ENCODE measurements at places on chromosomes 12 and 14.

GRCh38 chr14:94926176-94926575, 156.3 kb upstream of the GSC start:
- DNase-seq, result no peak

GRCh38 chr14:61176686-61177085, 104.5 kb downstream of the TMEM30B start:
- no peak for DNase-seq

- DNase-seq, result no peak
Observed at GRCh38 chr12:12612358-12612757, 682 bp downstream of the CREBL2 start.

- no peak for DNase-seq
Observed at GRCh38 chr14:100092832-100093231, 27.6 kb downstream of the EVL start.

DNA sequence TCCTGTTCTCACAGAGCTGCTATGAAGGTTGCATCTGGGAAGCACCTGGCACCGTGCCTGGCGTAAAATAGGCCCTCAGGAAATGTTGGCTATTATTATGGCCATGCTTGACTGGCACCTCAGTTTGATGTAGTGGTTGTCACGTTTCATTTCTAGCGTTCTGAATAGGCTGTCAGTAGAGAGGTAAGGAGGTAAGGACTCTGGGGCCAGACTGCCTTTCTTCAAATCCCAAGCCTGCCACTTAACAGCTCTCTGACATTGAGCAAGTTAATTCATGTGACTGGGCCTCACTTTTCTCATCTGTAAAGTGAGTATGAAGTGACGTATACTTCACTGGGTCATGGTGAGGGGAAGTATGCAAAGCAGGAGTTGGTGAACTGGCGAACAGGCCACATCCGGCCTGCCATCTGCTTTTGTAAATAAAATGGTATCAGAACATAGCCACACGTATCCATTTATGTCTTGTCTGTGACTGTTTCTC, 196.2 kb downstream of the CACNA1C start:
- no peak for DNase-seq

DNA sequence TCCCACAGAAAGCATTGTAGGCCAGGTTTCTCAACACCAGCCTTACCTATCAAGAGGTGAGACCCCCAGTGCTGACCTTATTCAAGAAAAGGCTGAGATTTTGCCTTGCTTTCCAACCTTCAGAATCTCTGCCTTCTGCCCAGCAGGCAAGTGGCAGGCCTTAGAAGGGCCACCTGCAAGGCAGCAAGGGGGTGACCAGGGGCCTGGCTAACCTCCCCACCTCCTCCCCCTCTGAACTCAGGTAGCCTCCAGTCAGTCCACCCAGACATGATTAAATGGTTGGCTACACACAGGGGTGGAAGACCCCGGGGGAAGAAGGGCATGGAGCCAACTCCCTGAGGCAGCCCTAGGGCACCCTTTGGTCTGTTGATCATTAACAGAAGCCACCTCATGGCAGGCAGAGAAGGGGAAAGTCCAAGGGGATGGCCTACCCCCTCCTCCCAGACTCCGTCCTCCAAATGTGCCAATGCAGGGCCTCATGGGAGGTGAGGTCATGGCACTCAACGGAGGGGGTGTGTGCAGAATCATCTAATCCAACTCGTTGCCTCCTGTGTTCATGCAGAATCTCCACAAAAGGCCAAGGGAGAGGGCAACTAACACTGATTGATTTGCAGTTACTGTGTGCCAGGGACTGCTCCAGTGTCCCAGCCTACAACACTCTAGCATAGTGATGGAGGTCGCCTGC, 8.5 kb downstream of the ZFP36L1 start:
- DNase-seq, result no peak

DNA sequence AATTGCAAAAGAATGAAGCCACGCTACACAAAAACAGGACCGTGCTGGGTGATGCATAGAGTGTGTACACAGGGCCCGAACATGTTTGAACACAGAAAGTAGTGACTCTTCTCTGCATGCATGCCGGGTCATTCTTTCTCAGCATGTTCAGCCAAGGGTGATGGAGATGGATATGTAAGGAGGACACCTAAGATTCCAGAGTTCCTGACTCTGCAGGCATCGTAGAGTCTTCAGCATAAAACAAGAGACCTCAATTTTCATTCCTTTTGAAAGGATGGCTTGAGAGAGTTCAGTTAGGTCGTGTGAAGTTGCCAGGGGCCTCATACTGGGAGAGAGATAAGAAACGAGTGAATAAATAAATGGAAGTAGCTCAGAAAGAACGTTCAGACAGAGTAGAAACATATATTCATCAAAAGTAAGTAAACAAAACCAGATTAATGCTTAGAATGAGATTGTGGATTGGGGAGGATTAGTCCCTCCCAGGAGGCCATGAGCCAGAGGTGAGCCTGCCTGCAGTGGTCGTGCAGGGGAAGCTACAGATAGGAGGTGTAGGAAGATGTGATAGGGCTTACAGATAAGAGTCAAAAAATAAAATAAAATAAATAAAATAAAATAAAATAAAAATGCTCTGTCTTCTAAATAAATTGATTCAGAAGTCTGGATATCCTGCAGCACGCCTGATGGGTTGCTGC, 27.6 kb upstream of the SEL1L start:
- no peak for DNase-seq

DNA sequence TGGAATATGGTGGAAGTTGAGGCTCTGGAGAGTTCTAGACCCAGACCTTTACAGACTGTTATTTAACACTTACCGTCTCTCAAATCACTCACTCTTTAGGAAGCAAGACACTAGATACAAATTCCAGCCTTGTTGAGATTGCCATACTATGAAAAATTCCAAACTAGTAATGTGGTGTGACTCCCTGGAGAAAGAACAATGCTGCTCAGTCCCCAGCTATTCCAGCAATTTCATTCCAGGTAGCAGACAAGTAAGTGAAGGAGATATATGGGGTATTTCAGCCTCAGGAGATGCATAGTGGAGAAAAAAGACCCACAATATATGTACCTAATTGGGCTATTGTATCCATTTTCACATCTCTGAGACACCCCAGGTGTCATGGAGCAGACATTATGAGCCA, 678.9 kb upstream of the LMO3 start:
- no peak for DNase-seq

GRCh38 chr14:45426685-45427282, 173.8 kb upstream of the MIS18BP1 start:
- DNase-seq, result no peak

DNA sequence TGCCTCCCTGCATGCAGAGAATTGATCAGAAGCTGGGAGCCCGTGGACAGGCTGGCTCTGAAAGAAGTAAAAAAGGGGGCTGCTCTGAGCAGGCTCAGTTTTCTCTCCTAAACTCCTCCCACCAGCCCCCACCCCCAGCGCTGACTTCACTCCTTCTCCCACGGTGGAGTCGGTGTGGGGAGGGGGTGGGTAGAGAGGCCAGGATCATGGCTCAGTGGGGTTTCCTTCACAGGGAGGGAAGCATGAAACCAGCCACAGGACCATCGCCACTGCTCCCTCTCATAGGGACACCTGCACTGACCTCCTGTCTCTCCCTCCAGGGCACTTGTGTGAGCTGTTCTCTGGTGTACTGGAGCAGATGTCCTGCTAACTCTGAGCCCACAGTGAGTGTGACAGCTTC, 78.9 kb downstream of the STAB2 start:
- no peak for DNase-seq

GRCh38 chr12:108218921-108219320, 89.8 kb downstream of the WSCD2 start:
- no peak for DNase-seq

GRCh38 chr12:39297891-39298290, 145.0 kb downstream of the KIF21A start:
- no peak for DNase-seq

GRCh38 chr12:57080855-57081254, 2.3 kb upstream of the NEMP1 start:
- DNase-seq, result no peak

DNA sequence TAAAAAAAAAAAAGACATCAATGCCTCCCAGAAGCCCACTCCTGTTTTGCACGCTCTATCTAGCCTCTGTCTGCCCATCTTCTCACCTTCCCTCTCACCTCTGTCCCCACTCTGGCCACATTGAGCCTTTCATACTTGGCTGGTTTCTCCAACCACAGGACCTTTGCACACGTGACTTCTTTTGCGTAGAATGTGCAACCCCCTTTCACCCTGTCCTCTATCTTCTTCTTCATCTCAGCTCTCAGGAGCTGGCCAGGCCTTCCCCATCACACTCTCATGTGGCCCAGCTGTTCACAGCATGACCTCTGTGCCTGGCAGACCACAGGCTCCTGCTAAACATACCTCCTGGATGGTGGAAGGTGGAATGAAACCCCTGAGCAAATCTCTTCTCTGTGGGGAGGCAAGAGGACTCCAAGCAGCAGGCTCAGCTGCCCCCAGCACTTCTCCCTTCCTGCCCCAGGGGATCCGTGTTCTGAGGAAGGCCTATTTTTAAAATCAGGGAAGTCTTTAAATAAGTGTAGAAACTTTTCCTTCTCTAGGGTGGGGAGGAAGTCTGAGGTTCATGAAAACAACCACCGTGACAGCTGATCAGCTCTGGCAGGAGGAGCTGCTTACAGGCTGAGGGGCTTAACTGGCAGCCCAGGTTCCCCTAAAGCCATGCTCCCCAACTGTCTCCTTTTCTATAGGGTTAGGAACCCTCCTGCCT, 11.6 kb downstream of the HVCN1 start:
- no peak for DNase-seq

GRCh38 chr14:68800953-68801352, 8.1 kb upstream of the ZFP36L1 start:
- no peak for DNase-seq

DNA sequence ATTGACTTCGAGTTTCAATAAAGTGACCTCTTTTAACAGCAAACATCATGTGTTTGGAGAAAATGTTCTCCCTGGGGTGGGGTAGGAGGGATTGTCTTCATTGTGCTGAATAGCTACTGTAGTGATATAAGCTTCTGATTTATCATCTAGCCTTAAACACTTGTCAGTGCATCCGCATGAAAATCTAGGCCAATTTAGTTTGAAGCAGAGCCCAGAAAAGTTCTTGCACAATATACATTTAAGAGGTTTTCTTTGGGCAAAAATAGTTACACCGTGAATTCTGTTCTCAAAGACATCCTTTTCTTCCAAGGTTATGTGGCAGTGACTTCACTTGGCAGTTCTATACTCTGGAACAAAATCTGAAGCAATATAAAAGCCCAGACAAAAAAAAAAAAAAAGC, 136.0 kb upstream of the IFNG-AS1 start:
- no peak for DNase-seq

DNA sequence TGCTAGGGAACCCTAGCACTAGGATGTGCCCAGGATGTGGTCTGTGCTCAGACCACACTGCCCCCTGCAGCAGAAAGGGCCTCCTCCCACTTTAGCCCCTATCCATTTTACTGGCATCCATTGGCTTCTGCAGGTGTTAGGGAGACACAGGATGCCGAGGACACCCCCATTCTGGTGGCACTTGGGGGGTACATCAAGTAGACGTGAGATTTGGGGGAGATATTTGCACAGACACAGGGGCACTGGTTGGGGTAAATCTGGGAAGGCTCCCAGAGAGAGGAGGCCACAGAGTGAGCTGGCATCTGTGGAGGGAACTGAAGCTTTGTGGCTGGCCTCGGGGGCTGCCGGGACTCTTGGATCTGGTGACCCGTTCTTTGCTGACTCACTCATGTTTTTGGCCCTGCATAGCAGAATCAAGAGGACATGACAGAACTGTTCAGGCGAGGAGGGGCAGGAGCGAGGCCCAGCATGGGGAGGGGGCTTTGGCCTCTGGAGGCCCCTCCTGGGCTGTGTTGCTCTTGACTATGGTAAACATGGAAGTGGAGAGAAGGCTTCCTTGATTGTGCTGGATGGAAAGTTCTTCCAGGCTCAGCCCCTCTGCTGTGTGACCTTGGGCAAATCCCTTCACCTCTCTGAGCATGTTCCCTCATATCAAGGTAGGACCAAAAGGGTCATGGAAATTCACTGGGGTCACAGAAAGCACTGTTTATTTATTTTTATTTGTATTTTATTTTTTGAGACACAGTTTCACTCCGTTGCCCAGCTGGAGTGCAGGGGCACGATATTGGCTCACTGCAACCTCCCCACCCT, 1.8 kb downstream of the PLBD2 start:
- DNase-seq, result no peak

DNA sequence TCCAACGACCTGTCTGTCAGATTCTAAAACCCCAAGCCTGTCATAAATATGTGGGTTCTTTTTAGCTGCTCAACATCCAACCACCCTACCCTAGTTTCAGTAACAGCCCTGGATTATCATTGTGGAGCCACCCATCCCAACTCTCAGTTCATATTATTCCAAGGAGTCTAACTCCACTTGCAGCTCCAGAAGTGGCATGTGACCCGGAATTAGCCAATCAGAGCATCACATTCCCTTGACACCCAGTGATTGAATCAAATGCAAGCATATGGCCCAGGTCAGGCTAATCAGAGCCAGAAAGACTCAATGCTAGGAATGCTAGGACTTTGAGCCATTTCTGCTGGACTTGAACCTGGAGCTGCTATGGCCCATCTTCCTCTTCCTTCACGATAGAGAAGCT, 17.1 kb upstream of the HSP90B1 start:
- DNase-seq, result no peak

DNA sequence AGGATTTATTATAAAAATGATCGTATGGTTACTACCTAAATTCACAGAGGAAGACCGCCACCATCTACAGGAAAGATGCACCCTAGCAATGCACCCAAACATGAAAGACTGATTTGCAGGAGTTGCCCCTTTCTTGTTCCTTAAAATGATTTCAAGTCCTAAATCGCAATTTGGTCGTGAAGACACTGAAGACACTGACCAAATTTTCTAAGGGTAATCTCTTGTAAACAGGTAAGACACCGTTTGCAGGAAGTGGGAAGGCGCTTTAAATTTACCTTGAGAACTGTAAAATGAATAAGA, 1.0 kb downstream of the SOS2 start:
- DNase-seq, result no peak

GRCh38 chr14:98633380-98633779, 638.6 kb downstream of the BCL11B start:
- no peak for DNase-seq

- DNase-seq, result no peak
Observed at GRCh38 chr12:123253641-123254459, 17.8 kb downstream of the CDK2AP1 start.

DNA sequence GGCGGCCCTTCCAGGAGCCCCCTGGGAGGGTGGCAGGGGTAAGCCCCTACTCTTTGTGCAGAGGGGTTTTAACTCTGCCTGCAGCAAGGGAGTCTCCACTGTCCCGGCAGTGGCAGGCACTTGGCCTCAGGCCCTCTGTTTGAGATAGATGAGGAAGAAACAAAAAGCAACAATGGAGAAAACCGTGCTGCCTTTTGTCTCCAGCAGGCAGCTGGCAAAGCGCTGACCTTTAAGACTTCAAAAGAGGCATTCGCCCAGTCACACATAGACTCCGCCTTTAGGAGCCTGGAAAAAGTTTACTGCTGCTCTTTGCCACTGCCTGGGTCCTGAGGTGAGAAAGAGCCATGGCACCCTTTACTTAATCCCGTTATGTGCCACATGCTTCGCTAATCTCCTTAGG, 158.2 kb upstream of the NTF3 start:
- DNase-seq, result no peak

Data from stimulated activated CD8-positive, alpha-beta memory T cell treated with anti-CD3 and anti-CD28 coated beads, Interleukin-15, amount 100 ng/mL, for 24 hours (primary cell).